Calu3 (cell line): ENCODE measurements at places on chromosomes 1 and 21. TPM values are rescaled to one million over a fixed set of nuclear protein-coding genes. Genes with fewer than 3 reads are reported as not detected.

HAO2 gene
- total RNA-seq, result not detected in 2 replicates

SPRR2A gene
- total RNA-seq, result not detected in 2 replicates

S100A7 gene
- total RNA-seq, result not detected in 2 replicates

SLC6A9 gene
- total RNA-seq, result 18.2 and 19.5 TPM in 2 replicates

KHDRBS1 gene
- total RNA-seq, result 158 and 159 TPM in 2 replicates

RPTN gene
- total RNA-seq, result not detected in 2 replicates

STIL gene
- 52.5 and 62.4 TPM in 2 replicates for total RNA-seq

UQCRHL gene
- 3.3 and 3.6 TPM in 2 replicates for total RNA-seq

FOXD3 gene
- total RNA-seq, result 0.28 and 0.29 TPM in 2 replicates

RHEX gene
- total RNA-seq, result 75.1 and 88.9 TPM in 2 replicates

ADAMTS4 gene
- not detected in 2 replicates for total RNA-seq

ETV3L gene
- total RNA-seq, result not detected in 2 replicates

CA6 gene
- not detected in 2 replicates for total RNA-seq

KRTAP7-1 gene
- total RNA-seq, result not detected in 2 replicates

EPHA8 gene
- total RNA-seq, result not detected in 2 replicates

PADI2 gene
- total RNA-seq, result 1.3 and 2.7 TPM in 2 replicates

TM2D1 gene
- 38.7 and 45.8 TPM in 2 replicates for total RNA-seq

CD1E gene
- total RNA-seq, result not detected in 2 replicates

ITSN1 gene
- total RNA-seq, result 27.8 and 30.6 TPM in 2 replicates

NHLH1 gene
- 1.4 and 1.6 TPM in 2 replicates for total RNA-seq

KLHDC8A gene
- total RNA-seq, result not detected in 2 replicates

CDKN2C gene
- total RNA-seq, result 36.8 and 40.2 TPM in 2 replicates

SPRR2G gene
- total RNA-seq, result not detected in 2 replicates

CSF3R gene
- total RNA-seq, result not detected in 2 replicates

BRINP2 gene
- not detected in 2 replicates for total RNA-seq

APOBEC4 gene
- not detected in 2 replicates for total RNA-seq

OR2AK2 gene
- total RNA-seq, result not detected in 2 replicates

UBL4B gene
- not detected in 2 replicates for total RNA-seq

FAM110D gene
- total RNA-seq, result not detected in 2 replicates

S100B gene
- not detected in 2 replicates for total RNA-seq

RBM8A gene
- total RNA-seq, result 167 and 177 TPM in 2 replicates

PPFIA4 gene
- 0.12 and 0.83 TPM in 2 replicates for total RNA-seq

ELAVL4 gene
- not detected in 2 replicates for total RNA-seq
